ENCODE measurements at places on chromosomes 16 and 17.

GRCh38 chr17:28928061-28928460, 23.3 kb downstream of the PHF12 start:
- no peaks in the 10 kb centered on the region for H3K27me3 ChIP-seq
- no peak overlapping the region for H3K4me3 ChIP-seq
- H3K27ac ChIP-seq: no peak overlapping the region
- peaks cover 19% of the 10 kb centered on the region for H3K36me3 ChIP-seq
- H3K4me1 ChIP-seq: peaks cover 19% of the 10 kb centered on the region
- DNase-seq: peak; percentile 48

DNA sequence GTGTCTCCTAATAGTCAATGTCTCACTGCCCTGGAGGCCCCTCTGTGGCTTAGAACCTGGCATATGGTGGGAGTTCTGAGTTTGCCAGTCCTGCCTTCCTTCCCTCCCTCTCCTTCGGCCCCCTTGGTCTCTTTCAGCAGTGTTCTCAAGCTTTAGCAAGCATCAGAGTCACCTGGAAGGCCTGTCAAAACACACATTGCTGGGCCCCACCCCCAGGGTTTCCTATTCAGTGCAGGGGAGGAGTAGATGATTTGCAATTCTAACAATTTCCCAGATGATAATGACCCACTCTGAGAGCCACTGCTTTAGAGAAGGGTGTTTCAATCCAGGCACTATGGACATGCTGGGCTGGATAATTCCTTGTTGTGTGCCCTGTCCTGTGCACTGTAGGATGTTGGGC, 26.4 kb upstream of the TMEM220 start:
- H3K4me1 ChIP-seq: no peaks in the 10 kb centered on the region
- no peaks in the 10 kb centered on the region for H3K27me3 ChIP-seq
- no peaks in the 10 kb centered on the region for H3K36me3 ChIP-seq

DNA sequence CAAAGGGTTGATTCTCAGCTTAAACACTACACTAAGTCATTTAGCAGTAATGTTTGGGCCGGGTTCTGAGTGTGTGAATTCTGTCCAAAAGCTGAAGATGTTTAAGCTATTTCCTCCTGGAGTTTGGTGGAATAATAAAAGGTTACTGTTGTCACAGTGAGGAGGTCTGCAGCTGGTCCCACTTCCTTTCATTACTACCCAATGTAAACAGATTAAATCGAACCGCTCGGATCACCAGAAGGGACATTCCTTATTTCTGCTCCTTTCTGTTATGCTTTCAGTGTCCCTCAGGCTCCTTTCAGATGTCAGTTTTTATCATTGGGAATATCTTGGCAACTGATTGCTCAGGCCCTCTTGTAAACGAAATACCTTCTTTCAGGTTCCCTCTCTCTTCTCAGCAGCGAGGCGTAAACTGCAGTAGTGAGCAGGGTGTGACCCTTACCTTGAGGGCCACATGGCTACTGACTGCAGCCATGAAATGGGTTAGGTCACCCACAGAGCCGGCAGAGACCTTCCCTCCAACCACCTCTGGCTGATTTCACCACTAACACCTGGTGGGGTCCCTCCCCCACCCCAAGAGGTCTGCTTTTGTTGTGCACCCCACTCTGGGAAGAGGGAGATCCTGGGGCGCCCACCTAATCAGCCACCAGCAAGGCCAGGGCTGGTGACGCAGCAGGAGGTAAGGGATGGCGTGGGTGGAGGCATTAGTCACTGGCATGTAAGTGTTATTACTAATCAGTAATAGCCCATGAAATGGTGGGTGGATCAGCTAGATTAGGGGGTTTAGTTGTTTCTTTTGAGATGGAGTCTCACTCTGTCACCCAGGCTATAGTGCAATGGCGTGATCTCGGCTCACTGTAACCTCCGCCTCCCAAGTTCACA, 117.6 kb downstream of the VPS53 start:
- peak; percentile 95 for DNase-seq
- no peaks in the 10 kb centered on the region for H3K27me3 ChIP-seq
- H3K27ac ChIP-seq: peak overlapping the region; percentile 92
- no peaks in the 10 kb centered on the region for H3K36me3 ChIP-seq

- H3K36me3 ChIP-seq: no peaks in the 10 kb centered on the region
- H3K4me3 ChIP-seq: no peak overlapping the region
- no peaks in the 10 kb centered on the region for H3K27me3 ChIP-seq
- DNase-seq: no peak
Observed at GRCh38 chr16:66428682-66429251, 1.7 kb downstream of the BEAN1 start.

DNA sequence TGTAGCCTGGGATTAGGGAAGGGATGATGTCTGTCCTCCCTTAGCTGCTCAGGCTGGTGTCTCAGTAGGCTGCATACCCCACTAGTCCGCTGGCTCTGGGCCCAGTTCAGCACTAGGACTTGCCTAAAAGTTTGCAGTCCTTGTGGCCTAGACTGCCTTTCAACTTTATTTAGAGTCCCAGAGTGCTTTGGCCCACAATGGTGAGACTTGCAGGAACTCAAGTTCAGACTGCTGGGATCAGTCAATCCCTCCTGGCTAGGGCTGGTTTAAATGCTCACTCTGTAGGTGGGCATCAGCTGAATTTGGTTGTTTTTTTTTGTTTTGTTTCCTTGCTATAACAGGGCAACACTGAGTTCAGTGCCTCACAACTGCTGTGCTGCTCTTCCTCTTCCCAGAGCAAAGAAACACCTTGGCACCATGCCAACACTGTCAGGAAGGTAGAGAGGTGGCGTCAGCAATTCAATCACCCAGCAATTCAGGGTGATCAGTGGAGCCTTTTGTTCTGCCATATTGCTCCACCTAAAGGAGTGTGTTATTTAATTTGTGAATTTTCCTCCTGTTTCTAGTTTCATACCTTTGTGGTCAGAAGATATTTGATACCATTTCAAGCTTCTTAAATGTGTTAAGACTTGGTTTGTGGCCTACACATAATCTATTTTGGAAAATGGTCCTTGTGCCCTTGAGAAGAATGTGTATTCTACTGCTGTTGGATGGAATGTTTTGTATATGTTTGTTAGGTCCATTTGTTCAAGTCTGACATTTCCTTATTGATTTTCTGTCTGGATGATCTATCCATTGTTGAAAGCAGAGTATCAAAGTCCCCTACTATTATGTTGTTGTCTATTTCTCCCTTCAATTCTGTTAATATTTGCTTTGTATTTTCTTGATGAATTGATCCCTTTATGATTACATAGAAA, 284.0 kb upstream of the PMFBP1 start:
- no peaks in the 10 kb centered on the region for H3K27me3 ChIP-seq
- DNase-seq: no peak
- H3K4me1 ChIP-seq: no peaks in the 10 kb centered on the region
- no peak overlapping the region for H3K4me3 ChIP-seq
- no peak overlapping the region for H3K27ac ChIP-seq

- H3K4me1 ChIP-seq: peaks cover 16% of the 10 kb centered on the region
- peak overlapping the region; percentile 89 for H3K27ac ChIP-seq
- H3K27me3 ChIP-seq: no peaks in the 10 kb centered on the region
- peak overlapping the region; percentile 60 for H3K4me3 ChIP-seq
Observed at GRCh38 chr17:83055911-83056582, 23.4 kb upstream of the METRNL start.

GRCh38 chr16:64968539-64968938, 153.3 kb downstream of the CDH11 start:
- no peaks in the 10 kb centered on the region for H3K27me3 ChIP-seq
- H3K4me3 ChIP-seq: no peak overlapping the region
- H3K36me3 ChIP-seq: peaks cover 78% of the 10 kb centered on the region
- peak; percentile 37 for DNase-seq
- peaks cover 23% of the 10 kb centered on the region for H3K4me1 ChIP-seq

DNA sequence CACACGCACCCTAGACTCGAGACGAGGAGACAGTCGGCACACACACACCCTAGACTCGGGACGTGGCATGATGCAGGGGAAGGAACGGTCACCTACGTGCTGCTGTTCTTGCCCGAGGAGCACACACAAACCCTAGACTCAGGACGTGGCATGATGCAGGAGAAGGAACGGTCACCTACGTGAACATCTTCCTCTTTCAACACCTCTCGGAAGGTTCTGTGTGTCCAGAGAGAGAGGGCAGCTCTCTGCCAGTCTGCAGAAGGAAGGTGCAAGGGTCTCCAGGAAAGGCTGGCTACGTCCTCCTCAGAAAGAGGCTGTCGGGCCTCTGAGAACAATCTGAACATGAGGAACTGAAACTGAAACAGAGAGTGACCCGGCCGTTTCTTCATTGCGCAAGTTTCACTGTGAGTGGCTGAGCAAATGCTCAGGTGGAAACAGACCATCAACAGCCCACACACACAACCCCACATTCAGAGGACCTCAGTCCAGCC, 43.4 kb downstream of the ZNF276 start:
- DNase-seq: no peak
- H3K27ac ChIP-seq: no peak overlapping the region
- H3K27me3 ChIP-seq: no peaks in the 10 kb centered on the region
- H3K4me1 ChIP-seq: no peaks in the 10 kb centered on the region
- no peak overlapping the region for H3K4me3 ChIP-seq

DNA sequence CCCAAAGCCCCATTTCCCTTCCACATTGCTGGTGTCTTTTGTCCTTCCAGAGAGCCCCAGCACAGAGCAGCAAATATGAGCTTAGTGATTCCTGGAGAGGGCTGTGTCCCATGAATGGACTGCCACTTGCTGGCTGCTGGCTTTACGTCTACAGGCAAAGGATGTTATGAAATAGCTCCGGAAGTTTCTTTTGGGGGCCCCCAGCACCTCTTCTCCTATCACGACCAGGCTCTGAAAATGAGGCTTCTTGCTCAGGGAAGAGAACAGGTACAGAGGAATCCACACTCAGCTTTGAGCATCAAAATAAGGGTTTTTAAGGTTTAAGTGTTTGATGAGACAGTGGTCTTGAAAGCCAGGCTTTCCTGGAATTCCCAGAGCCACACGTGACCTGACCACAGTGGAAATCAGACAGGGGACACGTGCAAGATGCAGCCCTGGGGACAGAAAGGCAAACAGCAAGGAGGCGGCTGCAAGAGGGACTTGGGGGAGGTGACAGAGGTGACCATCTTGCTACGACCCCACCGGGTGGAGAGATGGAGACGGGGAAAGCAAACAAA, 58.1 kb downstream of the ZDHHC7 start:
- H3K27ac ChIP-seq: no peak overlapping the region
- no peak overlapping the region for H3K4me3 ChIP-seq
- DNase-seq: no peak
- H3K27me3 ChIP-seq: no peaks in the 10 kb centered on the region

GRCh38 chr16:85004587-85005205, 6.6 kb downstream of the ZDHHC7 start:
- peaks cover 49% of the 10 kb centered on the region for H3K4me1 ChIP-seq
- peak overlapping the region; percentile 63 for H3K4me3 ChIP-seq
- H3K36me3 ChIP-seq: 0 out of 2 replicates have a peak, but pooled peaks cover 4% of the 10 kb centered on the region
- H3K27ac ChIP-seq: peak overlapping the region; percentile 94
- H3K27me3 ChIP-seq: no peaks in the 10 kb centered on the region

GRCh38 chr16:56945847-56946527, 14.0 kb downstream of the HERPUD1 start:
- H3K4me3 ChIP-seq: no peak overlapping the region
- H3K4me1 ChIP-seq: no peaks in the 10 kb centered on the region
- H3K27ac ChIP-seq: 0 out of 2 replicates have a peak overlapping the region, but pooled peaks have one; percentile 2
- no peak for DNase-seq

- no peak overlapping the region for H3K27ac ChIP-seq
- H3K4me3 ChIP-seq: no peak overlapping the region
- H3K4me1 ChIP-seq: no peaks in the 10 kb centered on the region
Observed at GRCh38 chr17:53844491-53845107, 21.9 kb downstream of the KIF2B start.

- no peak overlapping the region for H3K4me3 ChIP-seq
- H3K27ac ChIP-seq: no peak overlapping the region
- H3K4me1 ChIP-seq: no peaks in the 10 kb centered on the region
- DNase-seq: no peak
- H3K36me3 ChIP-seq: no peaks in the 10 kb centered on the region
- no peaks in the 10 kb centered on the region for H3K27me3 ChIP-seq
Observed at GRCh38 chr16:80065541-80065940, 465.0 kb upstream of the MAF start.

- peak; percentile 82 for DNase-seq
- peak overlapping the region; percentile 74 for H3K27ac ChIP-seq
- peaks cover 21% of the 10 kb centered on the region for H3K4me1 ChIP-seq
- H3K4me3 ChIP-seq: peak overlapping the region; percentile 50
- H3K27me3 ChIP-seq: no peaks in the 10 kb centered on the region
- H3K36me3 ChIP-seq: 0 out of 2 replicates have a peak, but pooled peaks cover 2% of the 10 kb centered on the region
Observed at GRCh38 chr16:67571981-67572431, 9.7 kb downstream of the CTCF start.

GRCh38 chr16:19857593-19858339, 26.9 kb downstream of the GPRC5B start:
- H3K27ac ChIP-seq: no peak overlapping the region
- H3K27me3 ChIP-seq: no peaks in the 10 kb centered on the region
- no peak for DNase-seq
- H3K4me3 ChIP-seq: no peak overlapping the region

DNA sequence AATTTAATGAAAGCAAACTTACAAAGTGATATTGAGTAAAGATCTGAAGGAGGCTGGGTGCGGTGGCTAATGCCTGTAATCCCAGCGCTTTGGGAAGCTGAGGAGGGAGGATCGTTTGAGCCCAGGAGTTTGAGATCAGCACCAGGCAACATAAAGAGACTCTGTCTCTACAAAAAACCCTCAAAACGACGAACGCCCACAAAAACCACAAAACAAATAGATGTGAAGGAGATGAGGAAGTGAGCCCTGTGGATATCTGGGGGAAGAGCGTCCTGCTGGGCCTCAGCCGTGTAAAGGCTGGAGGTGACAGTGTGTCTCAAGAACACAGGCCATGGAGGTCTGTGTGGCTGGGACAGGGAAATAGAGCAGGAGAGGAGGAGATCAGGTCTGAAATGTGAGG, 68.8 kb downstream of the ITFG1 start:
- no peaks in the 10 kb centered on the region for H3K36me3 ChIP-seq
- no peak overlapping the region for H3K4me3 ChIP-seq
- H3K4me1 ChIP-seq: no peaks in the 10 kb centered on the region
- H3K27ac ChIP-seq: no peak overlapping the region
- DNase-seq: no peak

- no peak overlapping the region for H3K4me3 ChIP-seq
- no peaks in the 10 kb centered on the region for H3K27me3 ChIP-seq
- H3K27ac ChIP-seq: no peak overlapping the region
- no peaks in the 10 kb centered on the region for H3K36me3 ChIP-seq
Observed at GRCh38 chr16:59320657-59321056, 586.5 kb upstream of the GOT2 start.

DNA sequence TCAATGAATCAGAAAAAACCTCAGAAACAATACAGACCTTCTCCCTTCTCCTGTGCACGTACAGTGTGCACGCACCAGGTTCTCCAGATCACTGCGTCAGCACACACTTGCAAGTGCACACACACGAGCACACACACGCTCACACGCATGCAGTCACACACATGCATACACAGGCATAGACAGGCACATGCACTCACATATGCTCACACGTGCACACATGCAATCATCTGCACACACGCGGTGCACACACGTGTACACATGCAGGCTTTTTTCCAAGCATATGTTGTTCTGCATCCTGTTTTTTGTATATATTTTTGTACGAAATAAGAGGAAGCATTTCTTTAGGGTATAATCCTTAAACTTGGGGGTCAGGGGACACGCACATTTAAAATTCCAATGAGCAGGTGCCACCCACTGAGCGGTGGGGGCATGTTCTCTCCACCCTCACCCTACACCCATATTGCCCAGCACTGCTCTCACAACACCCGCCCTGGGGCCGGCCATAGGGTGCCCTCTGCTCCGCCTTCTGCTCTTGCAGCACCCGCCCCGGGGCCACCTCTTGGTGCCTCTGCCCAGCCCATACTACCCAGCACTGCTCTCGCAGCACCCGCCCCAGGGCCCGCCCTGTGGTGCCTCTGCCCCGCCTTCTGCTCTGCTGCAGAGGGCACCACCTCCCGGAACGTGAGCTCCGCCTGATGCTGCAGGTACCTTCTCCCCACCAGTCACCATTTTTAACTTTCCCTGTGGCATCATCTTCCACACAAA, 20.9 kb downstream of the KLHDC4 start:
- no peak overlapping the region for H3K4me3 ChIP-seq
- no peaks in the 10 kb centered on the region for H3K27me3 ChIP-seq
- 0 out of 2 replicates have a peak, but pooled peaks cover 6% of the 10 kb centered on the region for H3K4me1 ChIP-seq
- H3K27ac ChIP-seq: no peak overlapping the region
- no peaks in the 10 kb centered on the region for H3K36me3 ChIP-seq
- DNase-seq: no peak

Data from GM23248 (cell line).